ENCODE measurements at places on chromosomes 13 and 19.

DNA sequence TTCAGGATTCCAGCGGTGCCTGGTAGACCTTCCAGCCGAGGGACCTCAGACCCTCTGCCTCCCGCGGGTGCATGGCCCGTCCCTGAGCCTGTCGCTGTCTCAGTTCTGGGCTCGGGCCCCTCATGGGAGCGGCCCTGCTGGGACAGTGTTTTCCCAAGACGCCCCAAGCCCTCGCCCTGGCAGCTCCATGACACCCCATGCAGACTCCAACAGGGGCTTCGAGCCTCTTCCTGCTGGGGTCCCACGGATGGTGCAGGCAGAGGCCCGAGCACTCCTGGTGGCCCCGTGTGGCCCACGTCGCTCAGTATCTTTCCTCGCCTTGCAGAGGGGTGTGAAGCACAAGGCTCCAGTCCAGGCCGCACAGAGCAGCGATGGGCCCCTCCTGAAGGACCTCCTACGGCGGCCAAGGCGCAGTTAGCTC is 88.8 kb upstream of the MCF2L start:
- DNase-seq, result no peak

GRCh38 chr19:30810726-30811125 is 438.5 kb downstream of the ZNF536 start:
- DNase-seq, result no peak

DNA sequence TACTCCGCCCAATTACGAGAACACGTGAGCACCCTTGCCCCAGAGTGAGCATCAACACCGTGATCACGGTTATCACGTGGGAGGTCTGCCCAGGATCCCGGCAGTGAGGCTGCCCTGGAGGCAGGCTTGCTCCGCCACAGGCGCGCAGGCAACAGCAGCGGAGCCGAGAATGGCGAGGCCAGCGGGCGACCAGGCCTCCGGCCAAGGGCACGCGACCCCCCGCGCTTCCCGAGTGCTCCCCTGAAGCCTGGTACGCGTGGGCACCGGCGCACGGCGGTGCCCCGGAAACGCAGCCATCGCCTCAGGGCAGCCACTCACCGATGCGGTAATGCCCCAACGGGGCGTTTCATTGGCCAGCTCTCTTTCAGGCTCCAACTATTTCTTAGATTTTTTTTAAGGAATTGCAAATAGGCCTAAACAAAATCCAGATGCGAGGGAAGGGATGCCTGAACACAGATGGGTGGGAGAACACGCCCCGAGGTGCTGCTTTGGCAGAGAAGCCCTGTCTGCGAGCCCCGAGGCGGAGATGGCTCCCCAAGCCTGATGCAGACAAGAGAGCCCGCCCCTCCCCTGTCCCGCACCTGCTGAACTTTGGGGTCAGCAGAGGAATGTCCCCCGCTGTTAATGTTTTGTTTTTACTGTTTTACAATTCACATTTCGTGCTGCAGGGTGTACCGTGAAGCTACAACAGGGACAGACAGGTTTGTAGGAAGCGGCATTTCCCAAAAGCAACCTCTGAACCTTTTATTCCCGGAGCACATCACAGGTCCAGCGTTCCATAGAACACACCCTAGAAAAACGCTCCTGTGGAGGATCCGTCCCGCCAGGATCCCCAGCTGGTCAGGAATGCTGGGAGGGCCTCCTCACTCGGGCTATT is 132.7 kb downstream of the ZDHHC20 start:
- no peak for DNase-seq

GRCh38 chr13:99124794-99125316 is 75.8 kb upstream of the UBAC2 start:
- DNase-seq, result no peak

GRCh38 chr19:43777163-43777695 is 3.5 kb downstream of the KCNN4 start:
- no peak for DNase-seq

- DNase-seq, result no peak
These were observed 202.8 kb upstream of the ZNF536 start for GRCh38 chr19:30169196-30169900.

- DNase-seq, result no peak
These were observed 8.8 kb upstream of the OXGR1 start for GRCh38 chr13:97003071-97003470.

- DNase-seq, result no peak
These were observed 30.0 kb upstream of the RFXAP start for GRCh38 chr13:36789061-36789460.

GRCh38 chr13:21668732-21669275 is 2.1 kb upstream of the FGF9 start:
- no peak for DNase-seq

DNA sequence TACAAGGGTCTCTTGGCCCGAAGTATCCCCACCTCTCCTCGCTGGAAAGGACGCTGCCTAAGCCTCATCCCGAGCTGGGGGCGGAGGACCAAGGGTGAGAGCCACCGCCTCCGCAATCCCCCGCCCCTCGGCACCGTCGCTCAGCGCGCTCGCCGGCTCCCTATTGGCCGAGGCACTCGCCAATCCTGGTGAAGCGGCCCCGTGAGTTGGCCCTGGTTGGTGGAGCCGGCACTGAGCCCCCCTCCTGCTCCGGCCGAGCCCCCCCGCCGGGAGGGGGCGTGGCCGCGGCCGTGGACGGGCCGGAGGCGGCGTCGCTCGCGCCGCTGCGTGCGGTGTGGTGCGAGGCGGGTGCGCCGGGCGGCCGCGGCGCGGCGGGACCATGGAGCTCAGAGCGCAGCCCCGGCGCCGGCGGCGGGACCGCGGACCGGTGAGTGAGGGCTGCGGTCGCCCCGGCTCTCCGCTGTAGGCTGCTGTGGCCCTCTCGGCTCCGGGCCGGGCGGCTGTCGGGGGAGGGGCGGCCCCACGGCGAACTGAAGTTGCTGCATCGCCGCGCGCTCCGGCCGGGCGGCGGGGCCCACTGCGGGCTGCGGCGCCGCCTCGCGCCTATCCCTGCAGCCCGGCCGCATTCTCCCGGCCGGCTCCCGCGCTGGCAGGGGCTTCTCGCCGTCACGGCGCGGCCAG is at the start of gene WASF3:
Gene WASF3 (plus strand): TSS at position 291 of the 681 bp plus-strand sequence. CDS start 84,588 bp downstream, outside the sequence.
- peak; percentile 77 for DNase-seq

DNA sequence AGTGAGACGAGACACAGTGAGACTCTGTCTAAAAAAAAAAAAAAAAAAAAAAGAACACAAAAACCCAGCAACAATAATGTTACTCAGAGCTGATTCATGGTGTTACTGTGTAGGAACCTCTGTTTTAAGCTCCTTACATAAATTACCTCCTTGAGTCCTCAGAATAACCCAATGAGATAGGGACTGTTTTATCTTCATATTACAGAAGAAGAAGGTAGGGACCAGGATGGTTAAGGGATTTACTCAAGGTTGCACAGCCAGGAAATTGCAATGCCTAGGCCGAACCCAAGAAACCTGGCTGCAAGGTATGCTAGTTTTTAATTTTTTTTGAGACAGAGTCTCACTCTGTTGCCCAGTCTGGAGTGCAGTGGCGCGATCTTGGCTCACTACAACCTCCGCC is 1.5 kb upstream of the DAND5 start:
- no peak for DNase-seq

GRCh38 chr19:38892841-38893240 is 6.6 kb downstream of the SIRT2 start:
- DNase-seq, result no peak

GRCh38 chr13:106597186-106597585 is 29.2 kb upstream of the ARGLU1 start:
- no peak for DNase-seq

- no peak for DNase-seq
These were observed 23.2 kb upstream of the EPHX3 start for GRCh38 chr19:15255359-15255990.

GRCh38 chr19:48539503-48540096 is 12.4 kb upstream of the SULT2B1 start:
- peak; percentile 34 for DNase-seq

GRCh38 chr13:114128624-114129522 is 3.5 kb downstream of the RASA3 start:
- DNase-seq, result no peak

DNA sequence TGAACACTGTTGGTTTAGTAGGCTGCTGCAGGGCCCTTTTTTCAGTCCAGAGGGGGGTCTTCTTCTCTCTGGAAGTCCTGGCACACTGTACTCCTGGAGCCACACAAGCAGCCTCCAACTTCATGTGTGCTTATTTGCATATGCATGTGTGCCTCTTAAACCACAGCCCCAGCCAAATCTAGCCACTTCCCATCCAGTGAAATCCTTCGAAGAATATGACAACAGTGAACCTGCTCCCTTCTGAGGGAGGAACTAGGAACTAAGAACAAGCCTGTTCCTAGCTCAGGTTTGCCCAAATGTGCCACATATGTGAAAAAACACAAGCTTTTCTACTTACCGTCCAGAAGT is 348.5 kb downstream of the FOXO1 start:
- no peak for DNase-seq

DNA sequence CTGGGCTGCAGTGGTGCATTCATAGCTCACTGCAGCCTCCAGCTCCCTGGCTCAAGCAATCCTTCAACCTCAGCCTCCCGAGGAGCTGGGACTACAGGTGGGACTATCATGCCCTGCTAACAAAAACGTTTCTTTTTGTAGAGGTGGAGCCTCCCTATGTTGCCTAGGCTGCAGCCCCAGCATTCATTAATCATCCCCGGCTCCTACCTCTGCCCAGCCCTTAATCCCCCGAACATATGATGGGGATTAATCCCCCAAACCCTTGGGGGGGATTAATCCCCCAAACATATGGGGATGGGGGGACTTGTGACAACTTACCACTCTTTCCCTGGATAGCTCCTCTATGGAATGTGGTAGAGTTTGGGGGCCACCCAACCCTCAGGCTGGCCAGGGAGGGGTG is 45.9 kb downstream of the SUGP2 start:
- no peak for DNase-seq

DNA sequence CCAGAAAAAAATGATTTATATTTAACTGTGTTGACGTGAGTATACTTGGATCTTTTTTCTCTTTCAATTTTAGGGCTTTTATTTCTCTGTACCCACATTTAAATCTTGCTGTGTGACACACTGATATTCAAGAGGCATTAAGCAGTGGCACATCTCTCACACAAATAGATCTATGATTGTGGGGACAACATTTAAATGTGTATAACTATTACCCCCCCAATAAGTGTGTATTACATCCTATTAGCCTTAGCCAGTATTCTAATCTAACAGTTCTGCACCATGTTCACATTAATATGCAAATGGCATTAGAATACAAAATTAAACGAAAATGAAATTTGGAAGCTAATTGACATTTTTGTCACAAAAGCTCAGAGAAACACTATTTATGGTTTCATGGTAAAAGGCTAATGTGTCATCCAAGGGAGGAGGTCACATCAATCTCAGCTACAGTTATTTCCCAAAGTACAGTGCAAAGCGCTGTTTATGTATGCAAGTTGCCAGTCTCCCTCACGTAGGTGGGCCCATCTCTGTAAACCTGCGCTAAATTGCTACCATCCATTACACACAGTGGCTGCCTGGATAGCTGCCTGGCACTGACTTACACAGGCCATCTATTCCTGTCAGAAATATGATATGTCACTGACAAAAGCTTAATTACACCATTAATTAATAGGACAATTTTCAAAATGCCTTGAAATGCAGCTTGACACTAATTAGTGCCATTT is 984.7 kb upstream of the PCDH9 start:
- DNase-seq, result no peak

- no peak for DNase-seq
These were observed 31.4 kb upstream of the GGACT start for GRCh38 chr13:100619940-100620339.

DNA sequence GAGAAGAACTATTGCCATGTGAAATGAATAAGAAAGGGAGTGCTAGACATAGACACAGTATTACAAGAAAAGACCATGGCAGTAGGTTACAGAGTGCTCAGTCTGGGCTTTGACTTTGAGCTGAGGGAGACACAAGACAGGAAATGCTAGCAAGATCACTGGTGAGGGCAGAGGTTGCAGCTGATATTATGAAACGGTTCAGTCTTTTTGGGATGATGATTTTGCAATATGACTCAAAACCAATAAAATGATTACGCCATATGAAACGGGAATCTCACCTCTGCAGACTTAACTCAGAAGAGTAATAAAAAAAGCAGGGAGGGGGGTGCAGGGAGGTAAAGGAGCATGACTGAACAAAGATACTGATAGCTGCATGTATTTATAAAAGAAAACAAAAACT is 123.1 kb downstream of the RBM26 start:
- DNase-seq, result no peak
